Daoy (cell line): ENCODE measurements at places on chromosomes 6 and 20. TPM values are rescaled to one million over a fixed set of nuclear protein-coding genes. Genes with fewer than 3 reads are reported as not detected.

The BPIFB1 gene
- total RNA-seq = not detected in 2 replicates

The CTSZ gene
- total RNA-seq = 82.4 and 127 TPM in 2 replicates

The C2 gene
- 0.24 and 1.5 TPM in 2 replicates for total RNA-seq

The MAK gene
- 0.09 TPM in 1 of 2 replicates, not detected in the other for total RNA-seq

The BCAS1 gene
- total RNA-seq = not detected in 2 replicates

The ZNF335 gene
- 9.5 and 12.1 TPM in 2 replicates for total RNA-seq

The TRIM10 gene
- not detected in 2 replicates for total RNA-seq

The GRM4 gene
- total RNA-seq = 0.06 TPM in 1 of 2 replicates, not detected in the other

The SIGLEC1 gene
- not detected in 2 replicates for total RNA-seq

The ETV7 gene
- 0.69 and 0.83 TPM in 2 replicates for total RNA-seq

The ZC2HC1B gene
- not detected in 2 replicates for total RNA-seq

The CST5 gene
- not detected in 2 replicates for total RNA-seq

The WFDC5 gene
- total RNA-seq = not detected in 2 replicates

The TMX4 gene
- 8.1 and 10.2 TPM in 2 replicates for total RNA-seq

The PLCB1 gene
- total RNA-seq = 2.3 and 2.9 TPM in 2 replicates

The ANGPT4 gene
- under 0.01 and 0.03 TPM in 2 replicates for total RNA-seq

The MCHR2 gene
- not detected in 2 replicates for total RNA-seq

The PRSS35 gene
- total RNA-seq = not detected in 2 replicates

The HINT3 gene
- 25.1 and 26.6 TPM in 2 replicates for total RNA-seq

The RIMS4 gene
- total RNA-seq = 2.0 and 2.1 TPM in 2 replicates

The CCDC167 gene
- total RNA-seq = 115 and 126 TPM in 2 replicates

The SERINC3 gene
- total RNA-seq = 24.5 and 32.1 TPM in 2 replicates

The SLC17A3 gene
- total RNA-seq = not detected in 2 replicates

The CDSN gene
- not detected in 2 replicates for total RNA-seq

The TRIM15 gene
- 0.86 TPM in 1 of 2 replicates, not detected in the other for total RNA-seq

The RFX6 gene
- not detected in 2 replicates for total RNA-seq

The NKX2-2 gene
- 1.4 and 3.7 TPM in 2 replicates for total RNA-seq

The IMPG1 gene
- total RNA-seq = not detected in 2 replicates

The RSPO3 gene
- not detected in 2 replicates for total RNA-seq

The B3GAT2 gene
- 0.29 TPM in 1 of 2 replicates, not detected in the other for total RNA-seq

The HS3ST5 gene
- total RNA-seq = not detected in 2 replicates

The BPIFA2 gene
- total RNA-seq = not detected in 2 replicates

The GRIK2 gene
- not detected in 2 replicates for total RNA-seq

The GNAS-AS1 gene
- total RNA-seq = 1.3 and 3.1 TPM in 2 replicates

The SLC12A5 gene
- 0.54 TPM in 1 of 2 replicates, not detected in the other for total RNA-seq

The NMBR gene
- not detected in 2 replicates for total RNA-seq

The HMGCLL1 gene
- not detected in 2 replicates for total RNA-seq

The TULP4 gene
- 69.4 and 117 TPM in 2 replicates for total RNA-seq

The ARG1 gene
- total RNA-seq = not detected in 2 replicates

The OOEP gene
- not detected in 2 replicates for total RNA-seq

The PGBD1 gene
- 11.4 and 12.4 TPM in 2 replicates for total RNA-seq

The SLC22A3 gene
- total RNA-seq = 0.77 and 1.8 TPM in 2 replicates

The FAM184A gene
- 3.8 and 4.8 TPM in 2 replicates for total RNA-seq

The CST1 gene
- total RNA-seq = not detected in 2 replicates

The ZBP1 gene
- total RNA-seq = 0.11 TPM in 1 of 2 replicates, not detected in the other
